ENCODE measurements at places on chromosomes 13 and 19.
A peak's percentile ranks its signal among the peaks of the same experiment; 100 is the strongest.

DNA sequence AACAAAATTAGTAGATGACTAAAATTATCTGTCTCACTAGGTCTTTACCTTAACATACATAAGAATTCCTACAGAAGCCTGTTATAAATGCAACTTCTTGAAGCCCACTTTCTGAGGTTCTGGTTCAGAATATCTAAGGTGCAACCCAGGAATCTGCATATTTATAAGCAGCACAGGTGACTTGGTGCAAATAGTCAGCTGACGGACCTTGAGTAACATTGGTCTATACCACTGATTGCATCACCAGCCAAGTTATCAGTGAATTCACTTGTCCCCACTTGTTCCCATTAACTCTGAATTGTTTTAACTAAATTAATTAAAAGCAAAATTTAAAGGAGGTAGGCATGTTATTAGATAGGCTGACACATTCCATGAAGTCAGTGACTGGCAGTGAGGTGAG is 109.9 kb downstream of the FRY start:
- DNase-seq, result no peak

- no peak for DNase-seq
These were observed 5.4 kb upstream of the ICAM3 start for GRCh38 chr19:10344780-10345179.

GRCh38 chr19:44747739-44748425 is 626 bp upstream of the BCL3 start:
- peak; percentile 47 for DNase-seq

DNA sequence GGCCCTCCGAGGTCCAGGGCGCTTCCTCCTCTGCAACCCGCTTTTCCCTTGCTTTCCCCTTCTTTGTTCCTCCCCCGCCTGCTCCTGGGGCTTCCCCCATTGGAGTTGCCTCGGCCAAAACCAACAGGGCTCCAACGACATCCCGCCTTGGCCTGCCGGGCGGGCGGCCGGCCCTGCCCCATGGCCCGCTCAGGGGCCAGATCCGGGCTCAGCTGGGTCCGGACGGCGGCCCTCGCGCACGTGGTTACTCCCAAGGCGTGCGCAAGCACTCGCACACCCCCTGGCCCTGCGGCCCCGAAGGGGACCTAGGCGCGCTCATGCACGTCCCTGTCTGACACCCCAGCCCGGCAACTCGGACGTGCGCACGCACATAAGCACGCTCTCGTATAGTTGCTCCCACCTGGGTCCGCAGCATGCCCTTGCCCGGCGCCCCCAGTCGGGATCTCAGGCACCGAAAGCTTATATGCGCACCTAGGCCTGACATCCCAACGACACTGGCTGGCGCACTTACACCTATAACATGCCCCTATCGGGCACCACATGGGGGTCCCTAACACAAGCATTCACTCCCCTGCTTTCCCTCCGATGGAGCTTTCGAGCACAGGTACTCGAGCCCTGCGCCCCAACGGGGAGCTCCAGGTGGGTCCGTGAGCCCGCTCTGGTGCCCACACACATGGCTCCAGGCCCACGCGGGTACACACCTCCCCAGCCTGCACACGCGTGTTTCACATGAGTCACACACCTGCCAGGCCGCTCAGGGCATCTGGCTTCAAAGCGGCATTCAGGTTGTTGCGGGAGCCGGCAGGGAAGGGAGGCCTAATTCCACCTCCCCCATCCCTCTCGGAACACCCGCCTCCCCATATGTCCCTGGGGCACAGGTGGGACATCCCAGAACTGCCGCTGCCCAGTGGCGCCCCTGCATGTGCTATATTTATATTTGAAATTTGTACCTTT is 15.0 kb downstream of the NFIX start:
- DNase-seq, result no peak

- peak; percentile 35 for DNase-seq
These were observed 57.8 kb downstream of the COG3 start for GRCh38 chr13:45522571-45522970.

DNA sequence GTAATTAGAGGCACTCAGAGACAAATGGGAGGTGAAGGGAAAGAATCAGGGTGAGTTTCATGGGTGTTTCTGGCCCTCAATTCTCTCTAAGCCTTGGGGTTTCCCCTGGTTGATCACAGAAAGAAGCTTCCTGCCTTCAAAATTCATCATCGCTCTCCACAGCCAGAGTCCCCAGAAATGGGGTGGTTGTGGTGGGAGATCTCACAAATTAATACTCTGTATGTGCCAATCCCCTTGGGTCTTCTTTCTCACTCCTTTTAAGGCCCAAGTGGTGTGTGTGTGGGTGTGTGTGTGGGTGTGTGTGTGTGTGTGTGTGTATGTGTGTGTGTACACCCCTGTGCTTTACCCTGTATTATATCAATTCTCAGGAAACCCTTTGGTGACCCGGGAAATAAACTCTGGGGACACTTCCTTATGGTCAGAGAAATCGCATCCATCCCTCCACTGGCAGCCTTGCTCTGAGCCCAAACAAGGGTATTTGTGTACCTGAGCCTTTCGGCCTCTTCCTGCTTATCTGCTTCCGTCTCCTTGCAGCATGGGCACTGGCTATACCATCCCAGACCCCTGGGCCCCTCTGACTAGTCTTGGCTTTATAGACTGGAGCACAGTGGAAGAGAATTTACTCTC is 2.8 kb upstream of the FCGBP start:
- DNase-seq, result no peak
